ENCODE measurements at places on chromosomes 1 and 21. TPM values are rescaled to one million over a fixed set of nuclear protein-coding genes. Genes with fewer than 3 reads are reported as not detected.

Gene L1TD1
- 0.09 TPM for total RNA-seq

DNA sequence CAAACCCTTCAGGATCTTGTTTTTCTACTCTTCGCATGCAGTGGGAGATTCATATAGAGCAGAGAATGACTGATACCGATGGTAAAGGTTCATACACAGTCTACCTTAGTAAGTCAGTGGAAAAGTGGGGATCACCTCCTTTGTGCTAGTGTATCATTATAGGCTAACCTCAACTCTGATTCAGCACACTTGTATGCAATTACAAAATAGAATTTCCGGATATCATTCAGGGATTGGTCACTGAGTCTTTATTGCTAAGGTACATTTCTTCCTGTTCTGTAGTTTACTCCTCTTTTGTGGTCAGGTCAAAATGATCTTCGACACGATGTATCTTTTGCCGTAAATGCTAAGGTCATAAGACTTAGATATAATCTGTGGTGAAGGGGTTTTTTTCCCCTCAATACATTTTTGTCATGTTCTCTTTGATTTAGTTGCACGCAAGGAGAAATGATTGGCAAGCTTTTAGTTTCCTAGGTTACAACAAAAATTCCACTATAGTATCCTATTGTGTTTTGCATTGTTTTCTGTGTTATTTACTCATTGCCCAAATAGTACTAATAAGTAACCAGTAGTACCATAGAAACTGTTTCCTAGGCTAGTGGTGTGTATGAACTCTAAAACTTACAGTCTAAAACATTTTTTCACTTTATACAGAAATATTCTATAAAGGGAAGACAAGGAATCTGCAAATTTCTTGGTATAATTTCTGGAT lies 35.7 kb upstream of the PLA2G4A start:
- DNase-seq = no peak

DNA sequence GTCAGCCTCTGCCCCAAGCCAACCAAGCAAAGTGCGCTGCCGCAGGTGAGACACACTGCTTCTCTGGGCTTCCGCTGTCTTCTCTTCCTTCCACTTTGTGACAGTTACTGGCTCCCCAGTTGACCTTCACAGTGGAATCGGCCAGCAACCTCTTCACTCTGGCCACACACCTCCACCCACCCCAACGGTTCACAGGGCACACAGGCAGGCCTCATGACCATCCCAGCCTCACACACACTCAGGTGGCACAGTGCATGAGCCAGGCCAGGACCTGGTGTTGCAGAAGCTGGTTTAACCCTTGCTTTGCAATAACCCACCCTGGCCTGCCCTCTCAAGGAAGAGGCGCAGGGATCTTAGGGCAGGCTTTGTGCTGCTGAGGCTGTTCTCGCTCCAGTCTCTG lies 69.2 kb downstream of the SSBP3 start:
- no peak for DNase-seq

DNA sequence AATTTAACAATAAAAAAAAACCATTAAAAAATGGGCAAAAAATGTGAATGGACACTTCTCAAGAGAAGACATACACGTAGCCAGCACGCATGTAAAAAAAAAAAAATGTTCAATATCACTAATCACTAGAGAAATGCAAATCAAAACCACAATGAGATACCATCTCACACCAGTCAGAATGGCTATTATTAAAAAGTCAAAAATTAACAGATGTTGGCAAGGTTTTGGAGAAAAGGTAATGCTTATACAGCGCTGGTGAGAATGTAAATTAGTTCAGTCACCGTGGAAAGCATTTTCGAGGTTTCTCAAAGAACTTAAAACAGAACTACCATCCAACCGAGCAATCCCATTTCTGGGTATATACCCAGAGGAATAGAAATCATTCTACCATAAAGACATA lies 1091.5 kb upstream of the B3GALT2 start:
- no peak for DNase-seq

DNA sequence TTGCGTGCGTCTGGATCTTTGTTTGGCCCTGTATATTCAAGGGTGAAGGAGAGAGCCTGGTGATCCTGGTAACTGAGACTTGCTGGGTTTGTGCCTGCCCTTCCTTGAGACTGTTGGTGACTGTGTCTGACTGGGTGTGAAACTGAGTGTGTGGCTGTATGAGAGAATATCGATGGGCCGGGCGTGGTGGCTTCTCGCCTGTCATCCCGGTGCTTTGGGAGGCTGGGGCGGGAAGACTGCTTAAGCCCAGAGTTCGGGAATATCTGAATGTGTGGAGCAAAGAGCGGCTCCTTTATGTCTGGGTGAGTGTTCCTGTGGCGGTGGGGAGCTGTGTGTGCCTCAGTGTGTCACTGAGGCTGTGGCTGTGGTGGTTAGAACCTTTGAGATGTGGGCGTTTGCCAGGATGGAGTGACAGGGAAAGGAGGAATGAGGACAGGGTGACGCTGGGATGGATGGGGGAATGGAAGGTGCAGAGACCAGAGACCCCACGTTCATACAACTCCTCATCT lies 2.7 kb upstream of the MARCKSL1 start:
- DNase-seq = no peak

- no peak for DNase-seq
These were observed 26.9 kb downstream of the EPHB2 start for GRCh38 chr1:22737374-22738068.

DNA sequence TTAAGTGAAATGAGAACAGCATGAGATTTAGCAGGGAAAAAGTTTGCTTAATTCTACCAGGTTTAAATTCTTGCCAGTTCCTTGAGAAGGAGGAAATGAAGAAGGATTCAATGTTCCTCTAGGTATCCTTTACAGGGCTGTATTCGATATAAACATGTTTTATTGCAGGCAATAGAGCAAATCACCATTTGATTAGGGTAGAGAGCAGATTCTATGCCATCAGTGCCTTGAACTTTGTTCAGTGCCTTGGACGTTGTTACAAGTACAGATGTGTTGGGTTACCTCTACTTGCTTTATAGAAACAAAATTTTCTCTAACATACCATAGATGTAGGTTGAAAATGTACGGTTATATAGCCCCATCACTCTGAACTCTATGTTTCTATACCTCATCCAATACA lies 18.2 kb upstream of the CLDN8 start:
- no peak for DNase-seq

Gene LDLRAD2
- not detected for total RNA-seq

Gene TLCD4
- total RNA-seq = 48.3 TPM

DNA sequence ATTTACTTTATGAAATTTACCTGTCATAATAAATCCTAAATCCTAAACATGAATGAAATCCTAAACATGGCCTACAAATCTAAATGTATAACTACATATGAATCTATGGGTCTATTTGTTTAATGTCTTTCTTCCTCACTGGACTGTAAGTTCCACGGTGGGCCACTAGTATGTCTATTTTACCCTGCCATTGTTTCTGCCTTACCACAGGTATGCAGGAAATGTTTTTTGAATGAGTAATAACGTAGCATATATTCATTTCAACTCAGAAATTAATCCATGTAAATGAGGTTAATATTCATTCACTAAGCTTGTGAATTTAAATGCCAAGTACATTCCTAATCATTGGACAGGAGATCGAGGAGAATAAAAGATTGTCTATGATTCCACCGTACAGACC lies 35.3 kb downstream of the B3GALNT2 start:
- no peak for DNase-seq

GRCh38 chr1:207748737-207749528 lies 2.9 kb upstream of the CD46 start:
- DNase-seq = no peak

Gene PM20D1
- 0.91 TPM for total RNA-seq

GRCh38 chr1:78254517-78254916 lies 208.8 kb downstream of the GIPC2 start:
- DNase-seq = no peak

GRCh38 chr1:115179397-115180079 lies 90.2 kb upstream of the TSPAN2 start:
- peak; percentile 57 for DNase-seq

DNA sequence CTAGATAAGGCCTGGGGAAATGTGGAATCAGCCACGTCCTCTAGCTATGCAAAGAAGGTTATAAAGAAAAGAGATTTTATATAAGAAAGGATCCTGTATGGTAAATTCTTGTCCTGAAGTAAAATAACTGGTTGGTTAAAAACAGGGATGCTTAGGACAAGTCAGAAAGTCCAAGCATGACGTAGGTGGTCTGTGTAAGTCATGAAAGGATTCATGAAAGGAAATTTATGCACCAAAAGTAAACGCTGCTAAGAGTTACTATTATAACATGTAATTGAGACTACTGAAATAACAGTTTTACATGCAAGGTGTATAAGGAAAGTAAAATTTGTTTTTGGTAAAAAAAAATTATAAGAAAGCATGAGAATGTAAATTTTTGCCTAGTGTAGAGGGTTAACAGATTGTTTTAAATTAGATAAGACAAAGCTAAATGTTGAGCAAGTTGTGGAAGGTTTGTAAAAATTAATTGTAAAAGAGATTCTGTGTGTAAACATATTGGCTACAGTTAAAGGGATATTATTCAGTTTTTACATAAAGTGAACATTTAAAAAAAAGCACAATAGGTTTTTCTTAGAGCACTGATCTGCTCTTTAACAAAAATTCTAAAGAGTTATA lies 43.9 kb downstream of the PIGK start:
- DNase-seq = no peak

Gene FAM163A
- total RNA-seq = not detected

DNA sequence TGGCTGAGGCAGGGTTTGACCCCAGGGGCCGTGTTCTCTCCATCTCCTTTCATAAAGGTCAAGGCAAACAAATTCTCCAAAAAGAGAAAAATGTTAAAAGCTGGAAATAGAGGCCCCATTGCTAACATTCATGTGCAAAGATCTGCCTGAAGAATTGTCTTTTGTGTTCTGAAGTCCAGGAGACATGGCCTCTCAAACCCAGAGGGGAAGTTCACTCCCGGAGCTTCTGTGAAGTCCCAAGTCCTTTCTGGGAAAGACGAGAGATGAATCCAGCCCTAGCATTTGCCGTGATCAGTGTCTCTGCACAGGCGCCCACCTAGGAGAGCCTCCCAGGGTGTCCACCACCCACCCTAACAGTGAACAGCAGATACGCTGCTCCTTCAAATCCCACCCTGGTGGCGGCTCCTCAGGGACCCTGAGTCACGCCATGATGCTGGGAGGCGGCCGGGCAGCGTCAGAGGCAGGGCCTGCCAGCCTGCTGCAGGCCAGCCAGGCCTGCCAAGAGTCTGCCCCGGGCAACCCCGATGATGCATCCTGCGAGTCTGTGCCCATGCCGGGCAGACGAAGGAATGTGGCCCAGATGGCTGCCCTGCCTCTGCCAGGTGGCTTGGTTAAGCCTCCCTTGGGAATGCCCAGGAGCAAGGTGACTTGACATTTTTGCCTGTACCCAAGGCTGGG lies 5.2 kb upstream of the C2CD2 start:
- no peak for DNase-seq

Gene CHODL
- 1.4 TPM for total RNA-seq

Gene UBE2U
- not detected for total RNA-seq

GRCh38 chr1:61399199-61399598 lies 316.8 kb downstream of the NFIA start:
- no peak for DNase-seq

- no peak for DNase-seq
These were observed 6.9 kb downstream of the CD1B start for GRCh38 chr1:158324395-158324794.

- no peak for DNase-seq
These were observed 471.1 kb upstream of the VAMP3 start for GRCh38 chr1:7299994-7300393.

Gene LDLRAD1
- total RNA-seq = not detected

DNA sequence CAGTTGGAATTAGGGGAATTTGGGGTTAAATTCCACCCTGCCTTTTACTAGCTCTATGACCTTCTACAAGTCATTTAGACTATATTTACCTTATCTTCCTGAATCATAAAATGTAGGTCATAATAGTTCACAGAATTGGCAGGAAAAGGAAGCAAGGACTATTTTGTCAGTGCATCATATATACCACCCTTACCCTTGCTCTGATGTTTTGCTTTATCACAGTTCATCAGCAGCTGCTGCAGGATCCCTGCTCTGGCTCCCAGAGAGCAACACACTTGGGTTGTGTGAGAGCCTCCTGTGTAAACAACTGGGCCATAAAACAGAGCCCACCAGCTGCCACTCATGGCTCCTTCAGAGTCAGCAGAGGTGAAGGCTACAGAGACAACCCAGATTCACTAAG lies 631.6 kb upstream of the CAMK1G start:
- DNase-seq = no peak

Gene STIL
- 0.81 TPM for total RNA-seq

DNA sequence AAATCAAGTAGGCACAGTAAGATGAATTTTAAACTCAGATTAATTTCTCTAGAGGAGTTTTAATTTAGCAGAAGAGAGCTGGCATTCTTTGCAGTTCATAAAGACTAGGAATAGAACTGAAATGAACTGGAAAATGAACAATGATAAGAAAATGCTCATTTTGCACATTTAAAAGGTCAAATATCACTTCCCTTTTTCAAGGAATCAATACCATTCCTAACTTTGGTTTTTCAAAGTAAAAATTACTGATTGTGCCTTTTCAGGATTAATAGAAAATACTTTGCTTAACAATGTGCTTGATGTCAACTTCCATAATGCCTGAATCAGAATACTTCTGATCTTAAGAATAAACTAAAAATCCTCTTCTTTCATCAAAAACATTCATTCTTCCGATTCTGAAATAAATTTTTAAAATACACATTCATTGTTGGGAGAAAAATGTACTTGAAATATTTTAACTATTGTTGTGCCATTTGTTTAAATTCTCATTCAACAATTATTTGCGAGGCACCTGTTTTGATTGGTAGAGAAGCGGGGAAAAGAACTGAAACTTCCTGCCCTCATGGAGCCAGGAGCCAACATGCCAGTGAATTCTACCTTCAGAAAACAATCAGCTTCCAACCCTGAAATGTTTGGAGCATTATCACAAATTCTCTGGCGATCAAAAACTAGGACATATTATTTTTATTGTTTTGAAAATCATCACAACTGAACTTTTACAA lies 2.1 kb downstream of the SCAF4 start:
- DNase-seq = no peak

Gene AGT
- 130 TPM for total RNA-seq

DNA sequence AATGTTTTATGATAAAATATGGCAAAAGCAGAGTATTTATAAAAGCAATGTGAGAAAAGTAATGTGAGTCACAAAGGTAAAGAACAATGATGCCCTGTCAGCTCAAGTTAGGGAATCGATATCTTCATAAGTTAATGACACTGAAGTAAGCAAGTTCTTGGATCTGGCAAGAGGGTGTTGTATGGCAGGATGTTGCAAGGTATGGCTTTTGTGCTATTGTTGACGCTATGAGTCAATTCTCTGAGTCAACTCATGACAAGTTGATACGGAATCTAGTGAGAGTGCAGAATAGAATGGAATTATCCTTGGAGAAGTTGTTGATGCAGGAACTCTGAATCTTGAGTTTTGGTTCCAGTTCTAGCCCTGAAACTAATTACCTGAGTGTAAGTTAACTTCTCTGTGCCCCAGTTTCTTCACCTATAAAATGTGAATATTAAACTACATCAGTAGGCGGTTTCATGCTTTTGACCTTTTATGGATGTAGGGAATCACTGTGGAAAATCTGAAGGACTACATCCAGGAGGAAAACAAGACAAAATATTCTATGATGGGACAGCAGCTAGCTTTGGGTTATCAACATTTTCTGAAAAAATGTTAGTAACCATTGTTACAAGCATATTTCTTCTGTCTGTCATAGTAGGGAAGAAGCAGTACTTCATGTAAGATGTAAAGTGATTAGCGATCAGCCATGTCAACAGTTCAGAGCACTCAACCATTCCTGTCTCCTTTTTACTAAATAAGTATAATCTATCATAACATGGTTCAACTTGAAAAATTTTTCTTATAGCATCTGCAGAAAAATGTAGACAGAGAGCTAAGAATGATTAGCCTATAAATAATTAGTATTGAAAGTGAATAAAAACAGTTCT lies 96.9 kb downstream of the ATP6V1G3 start:
- no peak for DNase-seq

Gene DNASE2B
- total RNA-seq = not detected

- no peak for DNase-seq
These were observed 1.7 kb upstream of the TFF3 start for GRCh38 chr21:42316891-42317290.

Measured in left cardiac atrium (tissue), 4 donors.